NCI-H510A treated with DMSO at 0.1 percent for 48 hours (cell line): ENCODE measurements at places on chromosomes 4 and X.

DNA sequence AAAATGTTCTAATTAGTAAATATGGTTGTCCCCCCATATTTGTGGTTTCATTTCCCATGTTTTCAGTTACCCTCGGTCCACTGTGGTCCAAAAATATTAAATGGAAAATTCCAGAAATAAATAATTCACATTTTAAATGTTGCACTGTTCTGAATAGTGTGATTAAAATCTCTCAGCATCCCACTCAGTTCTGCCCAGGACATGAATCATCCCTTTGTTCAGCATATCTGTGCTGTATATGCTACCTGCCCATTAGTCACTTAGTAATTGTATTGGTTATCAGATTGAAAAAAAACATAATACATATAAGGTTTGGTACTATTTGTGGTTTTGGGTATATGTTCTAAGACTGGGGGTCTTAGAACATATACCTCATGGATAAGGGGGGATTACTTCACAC lies 55.1 kb upstream of the NXF3 start:
- no peak for DNase-seq

DNA sequence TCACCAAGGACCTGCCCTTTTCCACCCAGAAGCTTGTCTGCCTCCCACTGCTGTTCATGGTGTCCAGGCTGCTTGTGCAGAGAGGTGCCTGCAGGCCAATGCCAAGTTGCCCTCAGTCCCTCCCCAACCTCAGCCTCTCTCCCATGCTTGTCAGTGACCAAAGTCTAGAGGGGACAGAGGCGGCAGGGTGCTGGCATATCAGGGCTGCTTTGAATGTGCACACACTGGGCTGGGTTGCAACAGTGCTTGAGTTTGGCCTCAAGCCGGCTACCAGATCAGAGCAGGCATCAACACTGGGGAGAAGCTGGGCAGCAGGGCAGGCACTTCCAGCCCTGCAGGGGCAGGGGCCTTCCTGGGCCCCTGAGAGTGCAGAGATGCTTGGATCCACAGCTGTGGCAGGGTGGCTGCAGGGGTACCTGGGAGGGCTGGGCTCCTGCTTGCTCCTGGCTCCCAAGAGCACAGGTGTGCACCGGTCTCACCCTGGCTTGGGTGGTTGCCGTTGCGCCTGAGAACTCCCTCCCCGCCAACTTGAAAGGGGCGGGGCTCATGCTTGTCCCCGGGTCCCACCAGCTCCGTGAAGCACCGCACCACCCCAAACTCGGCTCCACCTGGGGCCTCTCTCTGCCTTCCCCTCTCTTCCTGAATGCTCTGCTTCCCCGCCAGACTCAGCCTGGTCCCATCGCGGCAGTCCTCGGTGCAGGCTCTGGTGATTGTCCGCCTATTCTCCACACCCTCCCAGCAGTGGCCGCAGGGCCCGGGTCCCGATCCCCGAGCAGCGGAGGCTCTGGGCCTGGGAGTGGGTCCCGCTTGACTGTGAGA lies 1681.9 kb upstream of the ADGRL3 start:
- DNase-seq, result no peak

GRCh38 chr4:153649572-153649991 lies 34.5 kb upstream of the TLR2 start:
- DNase-seq, result no peak

GRCh38 chrX:149074398-149074797 lies 430.7 kb downstream of the IDS start:
- DNase-seq, result no peak

- peak; percentile 4 for DNase-seq
Observed at GRCh38 chrX:108439961-108440696, 491 bp downstream of the COL4A5 start.

DNA sequence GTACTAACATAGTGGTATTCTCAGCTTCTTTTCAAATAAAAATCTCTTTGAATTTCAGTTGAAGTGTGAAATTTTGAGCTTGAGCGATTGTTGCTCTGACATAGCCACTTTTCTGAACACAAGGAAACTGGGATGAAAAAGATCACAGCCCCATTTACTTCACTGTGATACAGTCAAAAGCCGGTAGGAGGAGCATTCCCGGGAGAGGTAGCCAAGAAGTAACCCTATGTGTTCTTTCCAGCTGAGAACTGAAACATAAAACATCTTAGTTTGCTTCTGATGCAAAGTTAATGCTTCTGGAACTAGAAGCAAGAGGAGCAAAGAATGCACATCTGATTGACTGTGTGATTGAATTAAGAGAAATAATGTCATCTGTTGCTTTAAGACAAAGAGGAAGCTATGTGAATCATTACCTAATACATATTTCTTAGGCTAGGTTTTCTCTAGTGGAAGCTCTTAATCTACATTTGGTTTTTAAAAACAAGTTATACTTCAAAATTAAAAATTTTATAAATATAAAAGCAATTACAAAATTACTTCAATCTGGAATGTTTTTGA lies 88.3 kb upstream of the UNC5C start:
- no peak for DNase-seq
